ENCODE measurements at places on chromosomes 16 and 17. TPM values are rescaled to one million over a fixed set of nuclear protein-coding genes. Genes with fewer than 3 reads are reported as not detected.

Gene NHERF2
- total RNA-seq = 19.6 TPM

Gene TNFRSF17
- total RNA-seq = not detected

Gene LRRC59
- total RNA-seq = 117 TPM

Gene KRTAP2-4
- not detected for total RNA-seq

Gene GUCY2D
- total RNA-seq = 0.48 TPM

Gene HAP1
- total RNA-seq = 3.8 TPM

Gene WFDC1
- 1.1 TPM for total RNA-seq

Gene MT3
- not detected for total RNA-seq

Gene CCDC78
- 8.5 TPM for total RNA-seq

Gene BCL6B
- 7.4 TPM for total RNA-seq

Gene APRT
- total RNA-seq = 221 TPM
